ENCODE measurements at places on chromosomes 11 and 22. TPM values are rescaled to one million over a fixed set of nuclear protein-coding genes. Genes with fewer than 3 reads are reported as not detected.

SYNGR1 gene
- total RNA-seq, result 5.5 TPM

SLCO2B1 gene
- total RNA-seq, result 220 TPM

FAM227A gene
- total RNA-seq, result 1.5 TPM

TRPC6 gene
- 11.0 TPM for total RNA-seq

SLC1A2 gene
- 1.5 TPM for total RNA-seq

CCDC88B gene
- total RNA-seq, result 35.7 TPM

CCS gene
- 46.5 TPM for total RNA-seq

PES1 gene
- 67.7 TPM for total RNA-seq

TEX54 gene
- not detected for total RNA-seq

PISD gene
- 60.5 TPM for total RNA-seq

OR5B3 gene
- not detected for total RNA-seq

BIRC3 gene
- total RNA-seq, result 28.1 TPM

ARHGAP1 gene
- 81.8 TPM for total RNA-seq

HEPHL1 gene
- total RNA-seq, result not detected

LMNTD2 gene
- total RNA-seq, result 4.1 TPM
